ENCODE measurements at places on chromosomes 3 and 15.

GRCh38 chr3:16343101-16343500 lies 78.1 kb downstream of the OXNAD1 start:
- no peak for DNase-seq

GRCh38 chr3:193782747-193783146 lies 189.7 kb downstream of the OPA1 start:
- DNase-seq: no peak

DNA sequence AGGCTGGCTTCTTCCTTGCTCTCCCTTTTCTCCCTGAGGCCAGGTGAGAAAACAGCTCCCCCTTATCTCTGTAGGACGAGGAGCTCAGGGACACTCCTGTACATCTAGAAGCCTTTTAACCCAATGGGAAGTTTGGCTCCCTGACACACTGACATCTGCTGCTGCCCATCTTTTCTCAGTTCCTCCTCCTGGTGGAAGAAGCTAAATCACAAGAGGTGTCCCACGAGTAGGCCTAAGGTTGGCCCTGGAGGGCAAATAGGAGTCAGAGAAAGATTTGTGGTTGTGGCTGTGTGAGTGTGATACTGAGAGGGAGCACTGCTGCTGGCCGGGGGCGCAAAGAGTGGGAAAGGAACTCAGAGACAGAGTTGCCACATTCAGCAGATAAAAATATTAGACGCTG lies 49.5 kb downstream of the ARHGAP31 start:
- DNase-seq: no peak

DNA sequence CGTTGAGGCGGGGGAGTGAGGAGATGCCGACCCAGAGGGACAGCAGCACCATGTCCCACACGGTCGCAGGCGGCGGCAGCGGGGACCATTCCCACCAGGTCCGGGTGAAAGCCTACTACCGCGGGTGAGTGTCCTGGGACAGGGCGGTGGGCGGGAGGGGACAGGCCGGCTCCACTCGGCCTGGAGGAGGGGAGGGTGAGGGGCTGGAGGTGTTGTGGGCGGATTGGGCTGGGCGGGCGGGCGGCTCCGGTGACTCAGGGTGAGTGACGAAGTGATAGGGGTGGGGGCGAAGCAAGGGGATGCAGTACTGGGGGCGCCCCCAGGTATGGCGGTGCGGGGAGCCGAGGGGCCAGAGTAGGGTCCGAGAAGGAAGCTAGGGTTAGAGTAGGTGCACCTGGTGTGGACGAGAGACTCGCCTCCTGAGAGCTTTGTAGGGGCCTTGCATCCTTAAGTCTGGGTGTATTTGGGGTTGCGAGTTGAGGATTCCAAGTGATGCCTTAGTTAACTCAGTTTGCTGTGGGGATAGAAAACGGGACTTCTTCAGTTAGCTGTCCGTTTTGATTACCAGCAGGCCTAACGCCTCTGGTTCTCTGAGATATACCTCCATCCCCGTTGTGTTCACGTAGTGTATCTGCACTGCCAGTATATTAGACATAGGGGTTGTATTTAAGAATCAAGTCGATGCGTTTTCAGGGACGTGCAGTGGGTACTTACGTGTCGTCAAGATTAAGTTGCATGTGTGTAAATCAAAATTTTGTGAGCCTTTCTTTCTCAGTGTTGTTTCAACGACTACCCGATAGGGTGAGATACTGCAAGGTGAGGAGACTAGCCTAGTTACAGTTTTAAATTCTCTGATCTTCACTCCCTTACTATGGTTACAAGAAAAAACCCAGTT lies 670 bp downstream of the PRKCI start:
- DNase-seq: peak; percentile 50

- DNase-seq: no peak
Measured at GRCh38 chr15:80202641-80203360, 49.2 kb downstream of the CTXND1 start.

DNA sequence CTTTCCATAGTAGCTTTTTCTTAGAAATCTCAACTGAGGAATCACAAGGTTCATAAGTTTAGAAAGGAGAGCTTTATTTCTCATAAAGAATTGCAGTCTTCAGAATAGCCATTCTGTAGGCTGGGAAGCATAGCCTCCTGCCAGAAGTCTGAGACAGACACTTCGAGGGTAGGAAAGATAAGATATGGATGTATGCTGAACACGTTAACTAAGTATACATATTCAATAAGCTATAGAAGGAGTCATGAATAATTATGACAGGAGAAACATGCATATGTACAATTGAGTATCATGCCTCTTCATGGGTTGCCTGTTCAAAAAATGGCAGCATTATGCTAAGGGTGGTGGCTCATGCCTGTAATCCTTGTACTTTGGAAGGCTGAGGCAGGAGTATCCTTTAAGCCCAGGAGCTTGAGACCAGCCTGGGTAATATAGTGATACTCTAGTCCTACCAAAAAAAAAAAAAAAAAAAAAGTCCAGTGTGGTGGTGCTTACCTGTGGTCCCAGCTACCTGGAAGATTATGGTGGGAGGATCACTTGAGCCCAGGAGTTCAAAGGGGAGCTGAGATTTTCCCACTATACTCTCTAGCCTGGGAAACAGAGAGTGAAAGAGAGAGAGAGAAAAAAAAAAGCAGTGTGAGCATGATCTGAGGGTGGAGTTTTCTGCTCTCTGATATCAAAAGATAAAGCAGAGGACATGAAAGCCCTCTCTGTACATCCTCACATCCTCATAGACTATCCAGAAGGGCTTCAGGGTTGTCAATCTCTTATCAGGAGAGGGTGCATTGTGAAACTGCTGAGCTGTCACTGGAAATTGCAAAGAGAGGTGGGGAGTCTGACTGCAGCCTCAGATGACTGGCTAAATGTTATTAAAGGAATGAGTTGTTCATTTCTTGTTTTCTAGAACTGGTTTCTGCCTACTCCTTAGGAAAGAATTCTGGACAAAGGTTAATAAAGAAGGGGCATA lies 23.6 kb upstream of the CADPS start:
- DNase-seq: no peak

GRCh38 chr3:8743911-8744310 lies 10.3 kb downstream of the CAV3 start:
- no peak for DNase-seq

DNA sequence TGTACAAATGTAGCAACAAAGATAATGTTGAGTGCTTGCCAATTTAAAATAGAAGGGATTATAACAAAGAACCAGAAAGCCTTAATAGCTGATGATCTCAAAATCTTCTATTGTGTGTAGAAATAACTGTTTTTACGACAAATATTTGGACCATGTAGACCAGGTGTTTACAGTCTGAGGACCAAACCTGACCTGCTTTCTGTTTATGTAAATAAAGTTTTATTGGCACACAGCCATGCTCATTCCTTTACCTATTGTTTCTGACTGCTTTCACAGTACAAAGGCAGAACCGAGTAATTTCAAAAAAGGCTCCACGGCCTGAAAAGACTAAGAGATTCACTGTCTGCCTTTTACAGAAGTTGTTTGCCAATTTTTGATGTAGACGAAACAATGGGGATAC lies 91.8 kb downstream of the GOLIM4 start:
- DNase-seq: no peak

- DNase-seq: no peak
Measured at GRCh38 chr15:31177951-31178350, 76.4 kb upstream of the TRPM1 start.

DNA sequence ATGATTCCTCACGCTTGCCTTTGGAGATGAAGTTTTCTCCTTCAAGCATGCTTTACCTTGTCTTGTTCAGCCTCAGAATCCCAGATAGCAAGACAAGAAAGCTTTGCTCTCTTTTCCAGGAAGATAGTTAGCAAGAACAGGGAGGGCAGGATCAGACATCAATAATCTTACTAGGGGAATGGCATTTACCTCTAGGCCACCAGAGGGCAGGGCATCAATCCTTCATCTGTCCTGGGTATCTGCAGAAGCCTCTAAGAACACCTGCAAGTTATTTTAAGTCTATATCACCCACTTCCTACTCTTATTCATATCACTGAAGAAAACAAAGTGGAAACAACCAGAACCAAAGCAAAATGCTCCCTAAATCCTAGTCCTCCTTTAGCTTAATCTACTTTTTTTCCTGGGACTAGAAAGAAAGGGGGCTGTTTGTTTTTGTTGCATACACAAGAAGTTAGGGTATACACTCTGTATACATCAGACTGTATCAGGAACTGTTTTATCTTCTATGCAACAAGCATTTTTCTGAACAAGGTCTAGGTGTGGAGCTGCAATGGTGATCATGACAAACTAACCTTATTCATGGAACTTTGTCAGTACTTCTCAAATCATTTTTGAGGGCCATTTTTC lies 862.5 kb downstream of the CADM2 start:
- no peak for DNase-seq

GRCh38 chr15:59178151-59178695 lies 28.4 kb upstream of the LDHAL6B start:
- no peak for DNase-seq

DNA sequence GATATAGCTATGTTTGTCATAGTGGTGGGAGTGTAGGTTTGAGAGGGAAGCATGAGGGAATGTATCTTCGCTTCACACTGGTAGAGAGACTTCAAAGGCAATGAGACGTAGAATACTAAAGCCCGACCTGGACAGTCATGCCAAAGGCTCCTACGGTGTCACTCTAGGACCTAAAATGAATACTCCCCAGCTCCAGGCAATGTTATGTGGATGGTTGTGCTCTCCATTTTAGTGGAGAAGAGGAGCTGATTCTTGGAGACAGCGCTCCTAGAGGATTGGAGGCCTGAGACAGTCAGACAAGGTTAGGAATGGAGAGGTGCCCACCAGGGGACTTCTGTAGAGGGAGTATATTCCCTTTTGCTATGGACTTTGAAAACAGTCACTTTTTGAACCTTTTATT lies 260.1 kb downstream of the MEX3B start:
- DNase-seq: no peak

DNA sequence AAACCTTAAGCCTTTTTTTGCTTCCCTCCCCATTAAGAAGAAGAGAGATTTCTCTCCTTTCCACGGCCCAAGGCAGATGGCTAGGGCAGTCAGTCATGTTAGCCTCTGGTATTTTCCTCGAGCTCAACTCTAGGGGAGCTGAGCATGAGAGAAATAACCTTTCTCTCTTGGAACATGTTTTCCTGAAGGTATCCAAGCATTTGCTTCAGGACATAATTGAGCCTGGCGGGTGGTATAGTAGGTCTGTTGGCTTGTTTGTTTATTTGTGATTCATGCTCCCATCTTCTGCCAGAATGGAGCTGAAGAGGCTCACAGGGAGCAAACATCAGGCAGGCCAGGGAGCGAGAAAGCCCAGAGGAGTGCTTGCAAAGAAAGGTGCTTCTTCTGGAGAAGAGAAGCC lies 102.5 kb downstream of the MESD start:
- DNase-seq: no peak

DNA sequence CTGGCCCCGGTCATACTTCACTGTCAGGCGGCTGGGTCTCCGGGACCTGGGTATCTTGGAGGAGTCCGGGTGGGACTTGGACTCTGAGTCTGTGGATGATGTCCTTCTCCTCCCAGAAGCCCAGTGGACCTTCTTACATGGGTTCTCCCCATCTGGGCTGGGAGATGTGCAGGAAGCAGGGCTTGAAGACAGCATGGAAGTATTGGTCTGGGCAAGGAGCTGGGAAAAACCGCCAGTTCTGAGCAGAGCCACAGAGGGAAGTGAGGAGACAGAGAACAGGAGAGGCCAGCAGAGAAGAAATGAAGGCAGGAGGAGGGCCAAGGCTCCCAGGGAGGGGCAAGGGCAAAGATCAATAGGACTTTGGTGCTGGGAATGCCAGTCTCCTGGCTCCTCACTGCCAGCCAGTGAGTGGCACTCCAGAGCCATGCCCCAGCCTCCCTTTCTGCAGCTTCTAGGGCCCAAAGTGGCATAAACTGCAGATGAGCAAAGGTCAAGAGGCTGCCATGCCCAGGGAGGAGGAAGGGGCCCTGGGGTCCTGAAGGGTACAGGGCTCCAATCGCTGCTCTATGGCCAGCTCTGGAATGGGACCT lies at the start of gene PPP1R14D:
TSS of gene PPP1R14D (minus strand) at position 262 of the 590 bp plus-strand sequence. CDS start at position 195, 67 bp downstream.
- peak; percentile 79 for DNase-seq

- no peak for DNase-seq
Measured at GRCh38 chr15:82183121-82184031, 79.2 kb downstream of the EFL1 start.

- DNase-seq: no peak
Measured at GRCh38 chr3:28087591-28087990, 153.8 kb upstream of the CMC1 start.

- DNase-seq: no peak
Measured at GRCh38 chr3:5194341-5194740, 6.8 kb downstream of the EDEM1 start.

- no peak for DNase-seq
Measured at GRCh38 chr3:45518376-45519135, 76.0 kb upstream of the LIMD1 start.

GRCh38 chr15:49155834-49156627 lies 632 bp upstream of the COPS2 start:
- no peak for DNase-seq

DNA sequence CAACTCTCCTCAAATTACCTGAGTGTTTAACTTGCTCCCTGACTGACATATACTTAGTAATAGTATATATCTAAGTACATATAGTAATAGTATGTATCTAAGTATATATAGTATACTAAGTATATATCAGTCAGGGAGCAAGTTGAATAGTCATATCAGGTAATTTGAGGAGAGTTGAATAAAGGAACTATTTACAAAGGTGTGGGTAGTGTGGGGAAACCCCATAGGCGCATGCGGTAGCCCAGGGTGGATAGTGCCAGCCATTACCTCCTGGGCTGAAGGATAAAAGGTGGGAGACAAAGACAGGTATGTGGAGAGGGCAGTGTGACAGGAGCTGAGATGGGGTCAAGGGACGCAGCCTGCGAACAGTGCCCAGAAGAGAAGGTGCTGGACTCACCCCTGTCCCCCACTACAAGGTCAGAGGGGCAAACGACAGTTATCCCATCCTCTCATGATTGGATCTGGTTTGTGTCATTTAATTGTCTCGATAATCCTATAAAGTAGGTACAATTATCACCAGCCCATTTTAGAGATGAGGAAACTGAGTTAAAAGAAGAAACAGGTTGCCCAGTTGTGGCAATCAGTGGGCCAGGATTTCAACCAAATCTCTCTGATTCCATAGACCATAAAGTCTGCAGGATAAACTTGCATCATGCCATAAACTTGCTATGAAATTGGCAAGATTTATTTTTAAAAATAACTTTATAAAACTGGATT lies 34.1 kb upstream of the TPM1 start:
- DNase-seq: no peak

GRCh38 chr15:45714590-45715488 lies 80.0 kb downstream of the SQOR start:
- peak; percentile 41 for DNase-seq

DNA sequence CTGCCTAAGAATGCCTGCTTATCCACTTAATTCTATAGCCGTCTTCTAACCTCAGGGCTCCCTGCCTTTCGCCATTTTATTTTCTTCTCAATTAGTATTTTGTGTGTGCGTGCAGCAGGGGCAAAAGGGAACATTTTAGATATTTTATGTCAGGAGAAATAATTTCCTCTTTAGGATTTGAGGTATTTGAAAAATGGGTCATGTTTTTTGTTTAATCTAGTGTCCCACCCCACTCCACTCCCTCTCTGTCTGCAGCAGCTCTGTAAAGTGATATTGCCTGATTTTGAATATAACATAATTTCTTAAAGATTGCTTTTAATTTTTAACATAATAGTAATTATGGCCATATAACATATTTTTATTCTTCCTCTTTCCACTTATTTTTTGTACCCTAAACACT lies 593.2 kb upstream of the DPPA4 start:
- DNase-seq: no peak

All from left colon (tissue), 2 donors.